ENCODE measurements at places on chromosomes 12 and 14. TPM values are rescaled to one million over a fixed set of nuclear protein-coding genes. Genes with fewer than 3 reads are reported as not detected.

The LMNTD1 gene
- not detected for total RNA-seq

The STAB2 gene
- total RNA-seq, result not detected

The FOXG1 gene
- total RNA-seq, result 0.65 TPM

The ARMH4 gene
- 8.0 TPM for total RNA-seq

The TSPAN19 gene
- not detected for total RNA-seq

The CABP1 gene
- 1.8 TPM for total RNA-seq

The HOXC10 gene
- total RNA-seq, result not detected

The NRIP2 gene
- 9.7 TPM for total RNA-seq

The HOTAIR gene
- not detected for total RNA-seq

The GSG1 gene
- not detected for total RNA-seq

The MYO1H gene
- total RNA-seq, result not detected

The RND1 gene
- not detected for total RNA-seq

The PHC1 gene
- 33.2 TPM for total RNA-seq

The GALNT9 gene
- total RNA-seq, result 0.50 TPM

The PRIM1 gene
- 3.2 TPM for total RNA-seq

The TRIM9 gene
- total RNA-seq, result 1.7 TPM

- DNase-seq, result no peak
These were observed 93.9 kb upstream of the AMN1 start for GRCh38 chr12:31822761-31823160.

DNA sequence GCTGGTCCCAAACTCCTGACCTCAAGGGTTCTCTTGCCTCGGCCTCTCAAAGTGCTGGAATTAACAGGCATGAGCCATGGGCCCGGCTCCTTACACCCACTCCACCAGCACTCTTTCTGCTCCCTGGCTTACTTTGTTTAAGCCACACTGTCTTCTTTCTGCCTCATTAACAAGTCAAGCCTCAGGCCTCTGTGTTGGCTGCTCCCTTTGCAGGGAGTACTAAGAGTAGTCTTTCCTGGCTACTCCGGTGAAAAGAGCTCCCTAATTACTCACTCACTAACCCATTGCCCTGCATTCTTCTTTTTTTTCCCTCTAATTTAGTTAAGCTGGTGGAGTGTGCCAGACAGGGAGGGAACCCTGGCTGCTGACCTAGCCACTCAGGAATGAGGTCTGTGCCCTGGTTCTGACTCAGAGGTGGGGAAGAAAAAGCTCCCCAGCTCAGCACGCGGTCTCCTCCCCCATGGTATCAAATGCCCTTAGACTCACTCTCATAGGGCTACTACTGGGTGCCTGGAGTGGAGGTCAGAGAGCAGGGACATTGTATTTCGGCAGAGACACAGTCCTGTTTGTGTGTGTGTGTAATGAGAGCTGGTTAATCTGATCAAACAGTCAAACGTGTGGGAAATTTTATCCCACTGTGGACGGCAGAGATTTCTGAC is 19.8 kb downstream of the GALNT6 start:
- no peak for DNase-seq

DNA sequence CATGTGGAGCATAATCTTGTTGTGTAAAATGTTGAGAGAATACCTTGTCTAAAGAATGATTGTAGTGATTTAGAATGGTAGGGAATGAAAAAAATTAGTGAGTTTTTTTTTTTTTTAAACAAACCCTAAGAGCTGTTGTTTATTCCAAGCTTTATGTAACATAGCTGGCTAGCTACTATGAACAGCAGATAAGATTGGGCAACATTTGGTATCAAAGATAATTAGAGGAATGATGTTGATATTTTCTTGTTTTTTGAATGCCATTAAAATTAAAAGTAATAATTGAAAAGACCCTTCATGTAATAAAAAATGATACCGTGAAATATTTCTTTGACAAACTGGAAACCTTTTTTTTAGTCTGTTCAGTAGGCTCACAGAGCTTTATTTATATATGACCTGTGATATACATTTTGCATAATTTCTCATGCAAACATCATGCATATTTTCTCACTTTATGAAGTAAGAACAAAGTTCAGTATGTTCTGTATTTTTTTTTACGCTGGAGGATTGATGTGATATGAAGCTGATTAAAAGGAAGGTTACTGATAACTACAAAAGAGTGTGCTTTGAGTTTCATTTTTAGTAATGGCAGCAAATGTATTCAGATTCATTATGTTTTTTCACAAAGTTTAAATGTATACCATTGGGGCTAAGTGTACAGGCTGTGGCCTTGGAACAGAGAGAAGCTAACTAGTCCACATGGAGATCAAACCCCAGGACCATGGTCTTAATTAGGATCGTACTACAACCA is 8.1 kb downstream of the CPSF6 start:
- no peak for DNase-seq

DNA sequence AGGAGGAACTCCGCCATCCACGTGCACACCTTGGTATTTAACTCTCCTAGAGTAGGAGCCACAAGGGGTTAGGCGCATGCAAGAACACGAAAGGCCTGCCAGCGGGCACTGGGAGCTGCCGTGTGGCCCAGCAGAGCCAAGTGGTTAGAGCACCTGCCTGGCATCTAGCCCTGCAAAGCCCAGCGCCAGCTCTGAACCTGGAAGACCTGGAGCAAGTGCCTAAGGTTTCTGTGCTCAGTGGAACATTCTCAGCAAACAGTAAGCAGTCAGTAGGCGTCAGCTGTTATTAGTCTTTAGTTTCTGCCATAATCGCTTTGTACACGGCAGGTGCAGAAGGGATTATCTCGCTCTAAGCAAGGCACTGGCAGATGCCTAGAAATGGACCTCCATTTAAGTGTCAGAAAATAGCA is 55.4 kb downstream of the SETD3 start:
- no peak for DNase-seq

GRCh38 chr12:67474934-67475620 is 173.5 kb upstream of the DYRK2 start:
- no peak for DNase-seq

- DNase-seq, result no peak
These were observed 17.7 kb upstream of the CCDC91 start for GRCh38 chr12:28172434-28173030.

GRCh38 chr12:90250042-90250441 is 541.4 kb upstream of the ATP2B1 start:
- no peak for DNase-seq

DNA sequence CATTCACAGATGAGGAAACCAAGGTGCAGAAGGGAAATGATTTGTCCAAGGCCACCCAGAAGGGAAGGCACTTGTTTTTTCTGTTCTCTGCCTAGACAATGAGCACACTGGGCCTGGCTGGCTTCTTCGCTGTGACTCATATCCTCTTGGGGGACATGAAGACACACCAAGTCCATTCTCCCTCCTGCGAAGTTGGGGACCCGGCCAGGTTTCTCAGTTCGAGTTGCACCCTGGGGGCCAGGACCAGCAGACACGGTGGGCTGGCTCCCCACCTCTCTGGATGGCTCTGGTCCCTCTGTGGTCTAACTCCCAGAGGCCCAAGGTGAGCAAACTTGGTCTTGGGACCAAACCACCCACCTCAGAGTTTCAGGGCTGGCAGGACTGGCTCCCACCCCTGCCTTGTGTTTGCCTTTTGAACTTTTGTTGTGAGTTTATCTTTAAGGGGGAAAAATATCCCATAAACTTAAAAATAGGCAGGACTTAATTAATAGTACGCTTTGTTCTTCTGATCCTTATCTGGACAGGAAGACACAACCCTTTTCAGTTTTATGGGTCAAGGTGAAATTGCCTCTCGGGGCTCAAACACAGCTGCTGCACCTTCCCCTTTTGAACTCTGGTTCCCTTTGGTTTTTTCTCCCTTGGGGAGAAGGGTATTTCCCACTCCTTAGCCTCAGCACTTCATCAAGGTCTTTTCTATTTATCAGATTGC is 9.0 kb upstream of the MLEC start:
- no peak for DNase-seq

DNA sequence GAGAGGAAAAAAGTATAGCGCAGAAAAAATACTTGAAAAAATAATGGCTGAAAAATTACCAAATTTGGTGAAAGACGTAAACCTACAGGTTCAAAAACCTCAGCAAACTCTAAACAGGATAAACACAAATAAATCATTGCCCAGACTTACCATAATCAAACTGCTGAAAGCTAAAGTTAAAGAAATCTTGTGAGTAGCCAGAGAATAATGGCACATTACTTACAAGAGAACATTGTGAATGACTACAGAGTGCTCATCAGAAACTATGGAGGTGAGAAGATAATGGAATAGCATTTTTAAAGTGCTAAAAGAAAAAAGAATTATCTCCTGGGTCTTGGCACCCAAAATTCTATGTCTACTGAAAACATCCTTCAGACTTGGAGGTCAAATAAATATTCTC is 36.0 kb downstream of the ATF1 start:
- DNase-seq, result no peak

- DNase-seq, result no peak
These were observed 69.0 kb upstream of the RERGL start for GRCh38 chr12:18158774-18159557.

DNA sequence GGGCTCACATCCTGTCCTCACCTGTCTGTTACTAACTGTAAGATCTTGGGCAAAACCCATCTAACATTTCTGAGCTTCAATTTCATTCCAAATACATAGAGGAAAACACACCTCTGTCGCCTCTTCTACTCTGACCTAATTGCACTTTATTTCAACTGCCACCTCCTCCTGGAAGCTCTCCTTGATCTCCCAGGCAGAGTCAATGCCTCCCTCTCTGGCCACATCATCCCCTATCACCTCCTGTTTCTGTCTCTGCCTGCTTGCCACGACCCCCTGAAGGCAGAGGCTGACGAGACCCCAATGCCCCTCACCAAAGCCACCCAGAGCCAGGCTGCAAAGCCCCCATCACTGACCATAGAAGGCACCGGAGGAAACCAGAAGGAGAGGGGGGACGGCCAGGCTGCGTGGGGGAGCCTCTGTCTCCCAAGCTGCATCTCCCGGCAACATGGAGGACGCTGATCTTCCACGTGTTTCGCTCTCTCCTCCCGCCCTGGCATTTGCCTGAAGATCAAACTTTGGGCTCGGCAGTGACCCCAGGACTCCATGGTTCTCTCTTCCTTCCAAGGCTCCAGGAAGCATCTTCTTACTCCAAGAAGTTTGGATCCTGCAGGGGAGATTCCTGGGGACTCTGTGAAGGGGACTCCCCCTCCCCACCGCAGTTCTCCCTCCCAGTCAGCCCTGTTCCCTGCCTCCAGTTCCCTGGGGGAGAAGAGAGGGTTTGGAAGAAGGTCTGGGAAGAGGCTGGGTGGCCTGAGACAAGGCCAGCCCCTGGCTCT is 50.1 kb upstream of the BCL11B start:
- DNase-seq, result peak; percentile 84

DNA sequence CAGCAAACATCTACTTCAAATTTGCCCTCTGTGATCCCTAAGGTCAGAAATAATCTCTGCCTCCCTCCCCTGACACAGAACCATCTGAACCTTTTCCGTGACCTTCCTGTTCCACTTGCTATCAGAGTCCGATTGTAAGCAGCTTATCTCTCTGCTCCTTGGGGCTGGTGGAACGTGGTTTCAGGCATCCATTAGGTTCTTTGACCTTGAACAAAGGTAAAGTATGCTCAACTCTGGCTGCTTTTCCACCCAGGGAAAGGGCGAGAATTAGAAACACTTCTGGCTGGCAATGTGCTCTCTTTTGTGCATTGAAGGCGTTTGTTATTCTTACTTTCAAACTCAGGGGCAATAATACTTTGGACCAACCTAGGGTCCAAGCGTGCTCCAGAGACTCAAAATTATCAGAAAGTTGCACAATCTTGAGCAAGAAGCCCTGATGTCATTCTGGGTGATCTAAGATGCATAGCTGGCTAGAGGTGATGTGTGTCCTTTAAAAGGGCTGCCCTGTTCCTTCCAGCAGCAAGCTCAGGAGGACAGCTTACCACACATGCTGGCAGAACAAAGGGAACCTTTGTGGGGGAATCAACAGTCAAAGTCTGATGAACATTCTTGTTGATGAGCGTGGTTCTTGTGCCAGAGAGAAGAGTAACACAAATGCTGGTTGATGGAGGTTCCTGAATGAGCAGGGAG is 29.8 kb downstream of the ADGRD1 start:
- no peak for DNase-seq

GRCh38 chr12:77214136-77214535 is 148.8 kb upstream of the E2F7 start:
- no peak for DNase-seq

GRCh38 chr12:15092826-15093225 is 120.0 kb downstream of the PDE6H start:
- DNase-seq, result no peak

DNA sequence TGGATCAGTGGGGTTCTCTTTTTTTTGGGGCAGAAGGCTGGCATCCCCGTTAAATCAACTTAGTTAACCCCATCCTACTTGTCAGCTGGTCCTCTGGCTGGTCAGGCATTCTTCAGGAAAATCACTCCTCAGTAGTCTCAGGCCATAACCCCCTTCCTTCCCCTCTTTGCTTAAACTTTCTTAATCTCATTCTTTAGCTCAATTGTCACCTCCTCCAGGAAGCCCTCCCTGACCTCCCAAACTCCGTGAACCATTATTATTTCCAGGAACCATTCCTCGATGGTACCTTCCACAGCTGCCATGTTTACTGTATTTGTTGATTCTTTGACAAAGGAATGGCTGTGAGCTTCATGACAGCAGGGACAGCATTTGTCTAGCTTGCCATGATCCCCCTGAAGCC is 72.5 kb upstream of the FBXO21 start:
- no peak for DNase-seq

GRCh38 chr14:20493634-20494033 is 11.7 kb upstream of the RNASE10 start:
- DNase-seq, result no peak

GRCh38 chr12:68612697-68613096 is 2.0 kb downstream of the RAP1B start:
- no peak for DNase-seq

DNA sequence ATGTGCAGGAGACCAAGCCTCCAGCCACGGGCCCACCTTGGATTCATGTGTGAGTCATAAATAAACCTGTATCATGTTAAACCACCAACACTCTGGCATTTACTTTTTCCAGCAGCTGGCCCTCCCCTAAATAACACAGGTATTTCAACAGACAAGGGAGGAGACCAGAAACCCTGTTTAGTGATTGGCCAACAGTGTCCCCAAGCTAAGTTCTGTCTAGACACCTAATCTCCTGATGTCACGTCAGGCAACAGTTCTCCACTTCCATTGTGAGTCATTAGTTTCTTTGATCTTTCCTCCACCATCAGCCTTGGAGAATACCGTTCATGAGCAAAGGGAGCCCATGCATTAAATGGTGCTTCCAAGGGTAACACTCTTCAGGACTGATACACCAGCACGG is 196.9 kb downstream of the TMEM132C start:
- DNase-seq, result no peak

- no peak for DNase-seq
These were observed 146.3 kb upstream of the KRAS start for GRCh38 chr12:25397001-25397400.

DNA sequence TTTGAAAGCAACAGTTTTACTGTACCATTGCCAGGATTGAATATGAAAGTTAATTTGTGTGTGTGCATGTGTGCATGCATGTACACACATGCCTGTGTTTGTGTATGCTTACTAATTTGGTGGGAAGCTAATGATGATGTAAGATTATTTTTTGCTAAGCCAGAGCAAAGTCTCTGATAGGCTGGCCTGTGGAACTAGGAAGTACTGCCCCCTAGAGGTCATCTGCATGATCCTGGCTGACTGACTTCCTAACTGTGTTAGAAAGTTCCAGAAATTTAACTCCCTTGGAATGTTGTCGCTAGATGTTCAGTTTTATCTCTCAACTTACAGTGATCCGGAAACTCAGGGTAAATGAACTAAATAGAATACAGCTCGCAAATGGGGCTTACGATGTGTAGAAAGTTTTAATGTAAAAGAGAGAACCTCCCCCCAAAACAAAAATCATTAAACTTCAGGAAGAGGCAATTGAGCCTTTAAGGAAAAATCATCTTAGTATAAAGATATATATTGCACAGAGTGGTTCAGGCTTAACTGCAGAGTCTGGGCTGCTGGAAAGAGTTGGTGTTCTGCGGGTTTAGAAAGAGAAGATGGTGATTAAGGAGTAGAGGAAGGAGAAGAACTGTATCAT is 34.3 kb upstream of the SLC38A1 start:
- no peak for DNase-seq

Measured in esophagus muscularis mucosa (tissue), 4 donors.